ENCODE measurements at places on chromosomes 3 and 15.

- DNase-seq = no peak
These were observed 12.4 kb downstream of the SLC2A2 start for GRCh38 chr3:171013822-171014748.

DNA sequence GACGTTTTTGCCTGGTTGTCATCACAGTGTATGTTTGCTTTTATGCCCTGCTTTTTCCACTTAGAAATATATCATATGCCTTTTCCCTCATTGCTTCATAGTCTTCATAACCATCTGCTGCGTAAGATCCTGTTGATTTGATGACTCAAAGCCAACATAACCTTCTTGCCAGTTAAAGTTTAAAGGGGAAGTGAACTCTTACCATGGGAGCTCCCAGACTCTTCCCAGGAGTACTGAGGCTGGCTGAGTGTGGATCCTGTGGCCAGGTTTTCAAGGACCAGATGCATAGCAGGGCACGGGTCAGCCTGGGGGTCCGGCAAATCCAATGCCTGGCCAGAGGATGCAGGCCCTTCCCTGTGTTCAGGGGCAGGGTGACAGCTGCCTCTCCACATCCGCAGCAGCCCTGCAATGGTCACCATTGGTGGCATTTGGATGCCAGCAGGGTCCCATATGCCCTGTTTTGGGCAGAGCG lies 42.0 kb upstream of the SACM1L start:
- DNase-seq = no peak

GRCh38 chr3:184260724-184261269 lies 556 bp downstream of the CAMK2N2 start:
- DNase-seq = no peak

GRCh38 chr15:88688394-88688933 lies 49.6 kb downstream of the ISG20 start:
- DNase-seq = no peak

DNA sequence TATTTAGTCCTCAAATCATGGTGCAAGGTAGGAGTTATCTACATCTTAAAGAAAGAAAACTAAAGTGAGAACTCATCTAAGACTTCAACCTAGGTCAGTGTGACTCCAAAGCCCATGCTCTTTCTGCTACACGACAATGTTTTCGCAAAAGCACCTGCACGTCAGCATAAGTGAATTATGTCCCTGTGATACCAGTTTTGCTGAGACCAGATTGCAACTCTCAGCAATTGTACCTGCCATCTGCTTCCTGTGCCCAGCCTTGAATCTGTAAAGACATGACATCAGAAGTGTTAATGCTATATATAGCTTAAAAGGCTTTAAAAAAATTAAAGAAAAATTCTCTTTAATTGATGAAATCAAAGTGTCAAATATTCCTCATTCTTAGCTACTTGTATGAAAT lies 43.4 kb downstream of the RETNLB start:
- DNase-seq = no peak

- no peak for DNase-seq
These were observed 17.5 kb upstream of the EIF2B5 start for GRCh38 chr3:184117636-184118035.

DNA sequence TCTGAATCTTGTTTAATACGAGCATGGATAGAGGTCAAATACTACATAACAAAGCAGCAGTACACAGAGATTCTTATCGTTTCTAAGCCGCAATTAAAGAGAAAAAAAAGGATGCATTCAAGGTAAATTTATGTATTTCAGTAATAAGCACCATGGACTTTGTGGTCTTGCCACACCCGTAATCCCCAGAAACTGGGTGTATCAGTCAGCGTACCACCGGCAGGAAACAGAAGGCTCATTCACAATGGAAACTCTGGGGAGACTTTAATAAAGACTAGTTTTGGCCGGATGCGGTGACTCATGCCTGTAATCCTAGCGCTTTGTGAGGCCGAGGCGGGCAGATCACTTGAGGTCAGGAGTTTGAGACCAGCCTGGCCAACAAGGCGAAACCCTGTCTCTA lies 81.9 kb upstream of the ZNF280D start:
- DNase-seq = no peak

GRCh38 chr15:66459818-66460615 lies 37.5 kb downstream of the SNAPC5 start:
- DNase-seq = no peak

DNA sequence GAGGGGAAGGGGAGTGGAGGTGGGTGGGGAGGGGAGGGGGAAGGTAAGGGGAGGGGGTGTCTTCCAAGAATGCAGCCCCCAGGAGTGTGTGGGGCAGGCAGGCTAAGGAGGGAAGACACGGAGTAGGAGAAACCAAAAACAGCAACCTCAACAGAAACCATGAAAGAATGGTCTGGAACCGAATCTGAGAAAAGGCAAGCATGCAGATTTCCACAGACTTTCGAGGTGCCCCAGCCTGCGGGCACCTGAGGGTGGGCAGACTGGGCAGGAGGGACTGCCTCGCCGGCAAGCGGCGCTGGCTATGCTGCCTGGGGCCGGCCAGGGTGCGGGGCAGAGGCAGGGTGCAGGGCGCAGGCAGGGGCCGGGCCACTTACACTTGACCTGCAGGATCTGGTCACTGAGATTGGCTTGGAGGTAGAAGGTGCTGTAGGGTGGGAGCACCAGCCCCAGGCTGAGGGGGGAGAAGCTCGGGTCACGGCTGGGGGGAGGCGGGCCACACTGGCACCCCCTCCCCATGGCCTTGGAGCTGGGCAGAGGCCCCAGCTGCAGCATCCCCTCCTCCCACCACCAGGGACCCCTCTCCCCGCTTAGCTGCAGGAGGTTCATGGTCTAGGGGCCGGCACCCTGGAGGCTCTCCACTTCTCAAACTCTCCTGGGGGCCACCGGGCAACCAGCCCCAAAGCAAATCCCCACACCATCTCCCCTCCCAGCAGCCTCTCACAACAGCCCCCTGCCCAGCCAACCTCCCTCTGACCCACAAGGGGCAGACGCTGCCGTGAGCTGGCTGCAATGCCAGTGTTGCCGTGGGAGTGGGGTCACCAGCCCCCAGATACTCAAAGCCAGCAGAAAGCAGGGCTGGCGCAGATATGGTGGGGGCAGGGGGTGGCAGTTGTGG lies 15.3 kb upstream of the TMEM115 start:
- DNase-seq = no peak

DNA sequence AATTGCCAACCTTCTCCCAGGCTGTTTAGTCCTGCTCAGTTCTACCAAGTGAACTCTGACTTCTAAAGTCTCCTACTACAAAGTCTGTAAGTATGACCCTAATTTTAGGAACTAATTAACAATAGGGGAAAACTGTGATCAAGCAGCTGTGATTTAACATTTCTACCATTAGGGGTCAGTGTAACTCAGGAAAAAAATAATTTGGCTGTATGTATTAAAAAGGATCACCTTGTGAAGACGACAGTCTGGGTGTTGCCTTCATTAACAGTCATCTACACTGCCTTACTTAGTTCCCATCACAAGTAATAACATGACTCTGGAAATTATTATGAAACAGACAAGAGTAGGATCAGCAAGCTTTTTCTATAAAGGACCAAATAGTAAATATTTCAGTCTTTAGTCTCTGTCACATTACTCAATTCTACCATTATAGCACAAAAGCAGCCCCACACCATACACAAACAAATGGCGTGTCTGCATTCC lies 4.2 kb upstream of the NPHP3 start:
- no peak for DNase-seq

- DNase-seq = no peak
These were observed 30.2 kb downstream of the PML start for GRCh38 chr15:74024687-74025086.

DNA sequence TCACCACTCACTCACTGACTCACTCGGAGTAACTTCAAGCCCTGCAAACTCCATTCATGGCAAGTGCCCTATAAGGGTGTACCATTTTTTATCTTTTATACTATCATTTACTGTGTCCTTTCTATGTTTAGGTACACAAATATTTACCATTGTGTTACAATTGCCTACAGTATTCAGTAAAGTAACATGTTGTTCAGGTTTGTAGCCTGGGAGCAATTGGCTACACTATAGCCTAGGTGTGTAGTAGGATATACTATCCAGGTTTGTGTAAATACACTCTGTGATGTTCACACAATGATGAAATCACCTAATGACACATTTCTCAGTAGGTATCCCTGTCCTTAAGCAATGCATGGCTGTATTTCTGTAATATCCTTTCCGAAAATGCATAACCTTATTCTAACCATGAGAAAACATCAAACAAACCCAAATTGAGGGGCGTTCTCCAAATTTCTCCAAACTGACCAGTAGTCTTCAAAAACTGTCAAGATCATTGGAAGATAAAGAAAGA lies 17.9 kb upstream of the CNOT10 start:
- no peak for DNase-seq

- DNase-seq = no peak
These were observed at the start of gene ST3GAL6 for GRCh38 chr3:98763076-98763475. Gene ST3GAL6, plus strand, starts transcription at chr3:98763340. Its CDS starts 5,101 bp downstream, at chr3:98768441.

DNA sequence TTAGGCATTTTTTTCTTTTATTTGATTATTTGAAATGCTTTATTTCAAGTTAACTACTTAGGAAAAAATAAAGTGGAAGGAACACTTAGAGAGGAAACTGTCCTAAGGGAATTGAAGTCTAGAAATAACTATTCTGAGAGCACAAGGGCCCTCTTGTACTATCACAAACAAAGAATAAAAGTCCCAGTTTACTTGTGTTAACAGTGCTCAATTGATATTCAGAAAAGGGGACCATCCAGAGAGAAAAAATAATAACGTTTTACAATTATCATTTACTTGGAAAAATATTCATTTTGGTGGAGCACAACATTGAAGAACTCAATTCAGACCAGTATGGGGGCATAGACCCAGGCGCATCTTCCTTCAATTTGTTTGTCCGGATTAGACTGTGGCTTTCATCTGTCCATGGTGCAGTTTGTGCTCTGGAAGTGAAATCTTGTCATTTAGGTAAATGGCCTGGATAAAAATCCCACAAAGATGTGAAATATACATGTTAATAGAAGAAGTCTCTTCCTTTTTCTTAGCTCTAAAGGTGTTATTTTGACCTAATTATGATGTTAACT lies 54.5 kb upstream of the SAMMSON start:
- no peak for DNase-seq

DNA sequence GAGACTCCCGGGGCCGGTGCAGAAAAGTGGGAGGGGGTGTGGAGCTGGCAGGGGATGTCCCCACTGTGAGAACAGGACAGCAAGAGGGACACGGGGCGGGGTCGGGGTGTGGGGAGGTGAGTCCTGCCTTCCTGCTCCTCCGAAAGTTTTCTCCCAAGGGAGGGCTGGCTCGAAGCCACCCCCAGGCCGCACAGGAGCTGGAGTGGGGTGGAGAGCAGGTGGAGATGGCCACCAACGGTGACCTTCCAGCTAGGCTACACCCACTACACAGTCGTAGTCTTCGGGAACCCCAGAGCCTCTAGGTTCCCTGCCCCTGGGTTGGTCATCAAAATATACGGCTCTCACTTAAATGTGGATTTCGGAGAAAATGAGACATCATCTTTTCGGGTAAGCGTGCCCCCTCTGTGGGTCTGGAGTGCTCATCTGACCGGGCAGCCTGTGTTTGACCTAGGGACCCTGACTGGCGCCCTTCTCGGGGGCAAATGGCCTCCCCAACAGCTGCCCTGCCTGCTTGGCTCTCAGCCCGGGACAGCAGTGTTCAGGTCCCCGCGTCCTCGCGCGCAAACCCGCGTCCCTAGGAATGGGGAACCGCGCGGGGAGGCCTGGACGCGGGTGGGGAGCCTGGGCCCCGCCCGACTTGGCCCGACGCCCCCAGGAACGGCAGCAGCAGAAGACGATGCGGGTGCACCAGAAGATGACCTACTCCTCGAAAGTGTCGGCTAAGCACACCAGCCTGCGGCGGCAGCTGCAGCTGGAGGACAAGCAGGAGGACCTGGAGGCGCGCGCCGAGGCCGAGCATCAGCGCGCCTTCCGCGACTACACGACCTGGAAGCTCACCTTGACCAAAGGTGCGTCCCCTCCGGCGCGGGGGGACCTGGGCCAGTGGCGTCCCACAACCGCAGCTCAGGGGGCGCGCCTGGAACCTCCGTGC lies 21.2 kb downstream of the CFAP100 start:
- DNase-seq = no peak

DNA sequence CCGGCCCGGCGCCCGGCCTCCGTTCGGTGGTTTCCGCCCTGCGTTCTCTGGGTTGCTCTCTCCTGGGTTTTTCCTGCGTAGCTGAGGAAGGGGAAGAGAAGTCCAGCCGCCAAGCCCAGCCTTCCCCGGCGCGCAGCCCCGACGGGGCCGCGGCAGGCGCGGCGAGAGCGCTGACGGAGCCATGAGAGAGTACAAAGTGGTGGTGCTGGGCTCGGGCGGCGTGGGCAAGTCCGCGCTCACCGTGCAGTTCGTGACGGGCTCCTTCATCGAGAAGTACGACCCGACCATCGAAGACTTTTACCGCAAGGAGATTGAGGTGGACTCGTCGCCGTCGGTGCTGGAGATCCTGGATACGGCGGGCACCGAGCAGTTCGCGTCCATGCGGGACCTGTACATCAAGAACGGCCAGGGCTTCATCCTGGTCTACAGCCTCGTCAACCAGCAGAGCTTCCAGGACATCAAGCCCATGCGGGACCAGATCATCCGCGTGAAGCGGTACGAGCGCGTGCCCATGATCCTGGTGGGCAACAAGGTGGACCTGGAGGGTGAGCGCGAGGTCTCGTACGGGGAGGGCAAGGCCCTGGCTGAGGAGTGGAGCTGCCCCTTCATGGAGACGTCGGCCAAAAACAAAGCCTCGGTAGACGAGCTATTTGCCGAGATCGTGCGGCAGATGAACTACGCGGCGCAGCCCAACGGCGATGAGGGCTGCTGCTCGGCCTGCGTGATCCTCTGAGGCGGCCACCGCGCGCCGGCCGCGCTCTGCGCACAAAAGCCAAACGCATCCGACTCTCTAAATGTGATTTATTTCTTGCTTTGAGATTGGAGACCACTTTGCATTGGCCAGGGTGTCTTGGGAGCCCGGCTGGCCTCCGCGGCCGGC lies 727 bp downstream of the RAP2B start:
- DNase-seq = peak; percentile 1

GRCh38 chr3:67384760-67385397 lies 269.5 kb downstream of the SUCLG2 start:
- DNase-seq = peak; percentile 14

DNA sequence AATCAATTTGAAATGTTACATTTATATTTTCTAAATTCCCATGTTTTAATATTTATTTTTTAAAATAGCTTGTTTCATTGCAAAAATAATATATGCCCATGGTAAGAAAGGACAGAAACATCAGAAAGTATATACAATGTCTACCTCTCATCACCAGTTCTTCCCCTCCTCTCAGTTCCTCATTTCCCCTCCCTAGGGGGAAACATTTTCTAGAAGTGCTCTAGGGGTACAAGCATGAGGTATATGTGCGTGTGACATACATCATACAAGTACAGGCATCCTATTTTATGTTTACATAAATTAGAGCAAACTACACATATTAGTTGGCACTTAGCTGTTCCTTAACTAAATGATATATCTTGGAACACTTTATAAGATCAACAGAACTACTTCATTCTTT lies 189.3 kb upstream of the VEPH1 start:
- DNase-seq = no peak

- DNase-seq = no peak
These were observed 235.4 kb downstream of the XXYLT1 start for GRCh38 chr3:195035345-195036202.

DNA sequence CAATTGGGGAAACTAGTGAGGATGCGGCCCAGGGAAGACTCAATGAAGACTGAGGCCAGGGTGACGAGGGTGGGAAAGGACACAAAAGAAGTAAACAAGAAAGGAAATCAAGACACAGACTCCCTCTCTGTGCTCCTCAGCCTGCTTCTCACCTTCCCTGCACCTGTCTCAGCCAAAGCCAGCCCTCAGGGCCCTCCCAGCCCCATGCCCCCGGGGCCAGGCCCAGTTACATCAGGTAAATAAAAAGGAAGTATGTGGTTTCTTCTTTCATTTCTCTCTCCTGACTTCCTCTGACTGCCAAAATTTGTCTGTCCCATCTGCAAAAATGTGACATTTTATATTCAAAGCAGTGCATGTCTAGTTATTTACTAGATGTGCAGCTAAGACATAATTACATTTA lies 328.0 kb downstream of the UACA start:
- DNase-seq = no peak
